ENCODE measurements at places on chromosomes 5 and 9.
A peak's percentile ranks its signal among the peaks of the same experiment; 100 is the strongest.

DNA sequence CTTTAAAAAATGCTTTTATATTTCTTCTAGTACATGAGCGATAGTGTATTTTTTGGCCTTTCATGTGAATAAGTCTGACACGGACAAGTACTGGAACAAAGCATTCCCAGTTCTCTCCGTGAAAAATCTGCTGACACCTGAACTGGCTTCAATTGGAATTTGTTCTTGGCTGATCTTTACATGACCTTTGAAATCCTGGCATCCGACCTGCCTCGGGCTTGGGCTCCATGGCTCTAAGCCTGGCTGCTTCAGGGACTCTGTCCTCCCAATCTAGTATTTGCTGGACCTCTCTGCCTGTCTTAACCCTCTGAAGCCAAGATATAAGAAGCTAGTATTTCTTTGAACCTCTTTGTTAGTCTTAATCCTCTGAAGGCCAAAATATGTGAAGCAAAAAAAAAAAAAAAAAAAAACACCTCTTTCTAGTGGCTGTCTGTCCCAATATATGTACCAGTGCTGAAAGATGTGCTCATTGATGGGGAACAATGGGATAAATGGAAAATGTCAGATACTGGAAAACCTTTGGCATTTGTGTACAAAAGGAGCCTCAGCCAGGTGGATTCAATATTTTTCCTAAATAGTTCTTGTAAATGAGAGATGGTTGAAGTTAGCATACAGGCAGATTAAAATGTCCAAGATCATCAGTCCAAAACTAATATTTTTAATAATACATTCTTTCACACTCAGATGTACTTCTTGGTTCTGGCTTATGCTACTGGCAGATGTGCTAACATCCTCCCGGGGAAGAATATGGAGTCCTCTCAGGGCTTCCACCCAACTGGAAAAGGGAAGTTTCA, 470.6 kb downstream of the TUSC1 start:
- DNase-seq, result peak; percentile 5

DNA sequence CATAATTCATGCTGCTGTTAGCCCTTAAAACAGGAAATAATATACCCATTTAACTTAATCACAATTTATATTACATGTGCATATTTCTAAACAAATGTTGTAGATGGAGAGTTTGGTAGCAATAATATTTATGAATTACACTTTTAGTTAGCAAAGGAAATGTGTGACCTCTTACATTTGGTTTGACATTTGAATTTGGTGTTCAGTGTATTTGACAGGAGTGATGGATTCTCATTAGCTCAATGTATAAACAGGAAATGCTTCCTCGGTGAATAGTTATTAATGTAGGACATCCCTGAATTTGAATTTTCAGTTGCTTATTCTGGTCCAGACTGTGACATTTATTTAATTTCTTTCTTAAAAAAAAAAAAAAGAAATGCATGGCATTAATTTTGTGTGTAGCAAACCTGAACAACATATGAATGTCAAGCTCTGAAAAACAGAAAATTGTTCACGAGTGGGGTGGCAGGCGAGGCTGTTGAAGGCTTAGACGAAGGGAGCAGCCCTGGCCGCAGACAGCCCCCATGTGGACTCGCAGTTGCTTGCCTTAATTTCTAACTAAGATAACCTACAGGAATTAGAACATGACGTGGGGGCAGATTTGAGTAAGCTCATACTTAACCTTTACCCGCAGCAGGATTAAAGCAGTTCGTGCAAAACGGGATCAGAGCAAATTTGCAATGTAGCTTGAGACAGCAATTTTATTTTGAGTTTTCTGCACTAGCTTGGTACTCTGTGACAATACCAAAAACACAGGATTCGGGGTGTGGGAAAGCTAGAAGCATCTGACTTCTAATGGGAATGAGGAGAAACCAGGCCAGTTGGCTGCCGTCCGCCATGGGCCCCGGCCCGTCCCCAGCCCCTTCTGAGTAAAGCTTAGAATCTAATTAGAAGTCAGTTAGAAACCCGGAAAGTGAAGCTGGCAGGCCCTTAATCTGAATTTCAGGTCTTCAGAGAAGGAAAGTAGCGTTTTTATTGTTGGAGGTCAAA, 134.3 kb downstream of the MACROH2A1 start:
- no peak for DNase-seq

DNA sequence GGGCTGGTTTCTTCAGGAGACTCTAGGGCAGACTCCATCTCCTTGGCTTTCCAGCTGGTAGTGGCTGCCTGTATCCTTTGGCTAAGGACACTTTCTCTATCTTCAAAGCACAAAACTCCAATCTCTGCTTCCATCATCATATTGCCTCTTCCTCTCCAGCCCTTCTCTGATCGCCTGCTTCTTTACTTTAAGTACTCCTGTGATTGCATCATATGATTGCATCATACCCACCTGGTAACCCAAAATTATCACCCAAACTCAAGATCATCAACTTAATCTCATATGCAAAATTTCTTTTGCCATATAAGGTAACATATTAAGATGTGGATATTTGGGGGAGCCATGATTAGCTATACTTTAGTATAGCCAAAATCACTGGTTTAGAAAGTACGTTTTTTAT, 1092.6 kb upstream of the CDH6 start:
- DNase-seq, result no peak

- peak; percentile 82 for DNase-seq
These were observed 62.3 kb downstream of the CXXC5 start for GRCh38 chr5:139710319-139711066.

- DNase-seq, result no peak
These were observed 64.5 kb downstream of the C9orf152 start for GRCh38 chr9:110143485-110143884.

GRCh38 chr5:157222506-157223230, 42.0 kb downstream of the ITK start:
- DNase-seq, result no peak

GRCh38 chr5:100647461-100648230, 112.5 kb downstream of the FAM174A start:
- no peak for DNase-seq

GRCh38 chr5:178216088-178216534, 11.8 kb downstream of the HNRNPAB start:
- no peak for DNase-seq

- DNase-seq, result no peak
These were observed 7.6 kb downstream of the RNF38 start for GRCh38 chr9:36392489-36392888.

DNA sequence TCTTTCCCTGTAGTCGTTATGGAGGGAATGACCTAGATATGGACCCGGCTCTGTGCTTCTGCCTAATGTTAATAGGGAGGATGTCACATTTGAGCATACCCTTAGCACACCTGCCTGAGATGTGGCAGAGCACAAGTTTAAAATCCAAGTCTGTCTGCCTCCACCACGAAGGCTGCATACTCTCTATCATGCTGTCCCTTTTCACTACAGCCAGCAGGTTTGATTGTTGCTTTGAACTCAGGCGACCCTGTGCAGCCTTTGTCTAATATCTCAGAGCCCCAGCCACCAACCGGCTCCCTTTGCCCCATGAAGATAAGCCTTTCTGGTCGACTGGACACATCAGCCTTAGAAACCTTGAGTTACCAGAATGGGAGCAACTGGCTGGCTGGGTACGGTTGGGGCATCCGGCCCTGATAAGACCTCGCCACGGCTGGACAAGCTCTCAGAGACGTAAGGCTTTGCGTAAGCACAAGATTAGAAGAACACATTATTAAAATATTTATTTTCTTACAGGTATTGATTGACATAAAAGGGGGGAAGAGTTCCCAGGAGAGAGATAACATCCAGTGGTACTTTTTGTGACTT, 222.0 kb upstream of the TRIM32 start:
- DNase-seq, result no peak

DNA sequence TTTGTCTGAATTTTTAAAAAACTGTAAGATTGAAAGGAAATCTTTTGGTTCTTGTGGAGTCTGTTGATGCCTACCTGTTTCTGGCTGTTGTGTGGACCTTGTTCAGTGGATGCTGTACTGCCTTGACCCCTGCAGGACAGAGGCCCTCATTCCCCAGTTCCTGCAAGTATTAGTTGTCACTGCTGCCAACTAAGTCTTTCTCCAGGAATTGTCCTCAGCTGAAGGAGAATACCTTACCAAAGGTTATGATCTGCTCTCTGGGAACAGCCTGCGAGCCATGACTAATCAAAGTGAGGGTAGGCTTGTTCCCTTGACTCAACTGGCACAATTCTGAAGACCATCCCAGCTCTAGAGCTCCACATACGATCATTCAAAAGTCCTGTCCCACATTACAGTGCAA, 145.3 kb upstream of the FST start:
- DNase-seq, result no peak

- no peak for DNase-seq
These were observed 480 bp upstream of the CCDC69 start for GRCh38 chr5:151224372-151224771.

DNA sequence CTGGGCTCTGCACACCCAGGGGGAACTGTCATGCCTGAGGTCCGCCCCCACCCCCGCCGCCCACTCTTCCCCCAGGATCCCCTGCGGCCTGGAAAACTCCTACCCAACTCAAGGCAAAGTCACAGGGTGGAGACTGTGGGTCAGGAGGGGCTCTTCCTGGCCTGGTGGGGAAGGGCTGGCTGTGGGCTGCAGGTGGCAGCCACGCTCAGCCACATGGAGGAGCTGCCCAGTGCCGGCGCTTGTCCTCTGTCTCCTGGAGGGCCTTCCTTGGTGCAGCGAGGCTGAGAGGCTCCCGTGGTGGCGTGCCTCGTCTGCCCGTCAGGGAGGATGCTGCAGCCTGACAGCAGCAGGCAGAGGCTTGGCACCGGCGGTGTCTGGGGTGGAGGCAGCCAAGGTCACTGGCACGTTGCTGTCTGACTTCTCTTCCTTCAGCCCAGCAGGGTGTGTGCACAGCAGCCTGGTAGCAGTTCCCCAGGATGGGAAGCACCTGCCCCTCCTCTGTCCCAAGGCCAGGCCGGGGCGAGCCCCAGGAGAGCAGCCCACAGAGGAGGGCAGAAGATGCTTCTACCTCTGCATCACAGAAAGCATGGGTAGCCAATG, 78.1 kb downstream of the ADAMTS2 start:
- DNase-seq, result no peak

DNA sequence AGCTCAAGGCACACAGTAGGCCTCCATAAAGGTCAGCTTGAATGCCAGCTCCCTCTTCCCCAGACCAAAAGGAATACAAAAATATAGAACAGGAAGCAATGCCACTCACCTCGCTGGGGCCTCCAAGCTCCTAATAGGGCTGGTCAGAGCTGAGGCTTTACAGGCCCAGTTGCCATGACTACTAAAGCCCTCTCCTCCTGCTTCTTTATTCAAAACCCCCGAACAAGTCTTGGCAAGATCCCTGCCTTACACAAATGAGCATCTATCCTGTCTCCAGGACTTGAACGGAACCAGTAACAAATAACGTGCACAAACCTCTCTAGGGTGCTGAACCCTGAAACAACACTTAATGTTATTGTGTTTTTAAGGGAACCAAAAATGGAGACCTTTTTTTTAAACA, 136.3 kb downstream of the SIL1 start:
- peak; percentile 39 for DNase-seq

DNA sequence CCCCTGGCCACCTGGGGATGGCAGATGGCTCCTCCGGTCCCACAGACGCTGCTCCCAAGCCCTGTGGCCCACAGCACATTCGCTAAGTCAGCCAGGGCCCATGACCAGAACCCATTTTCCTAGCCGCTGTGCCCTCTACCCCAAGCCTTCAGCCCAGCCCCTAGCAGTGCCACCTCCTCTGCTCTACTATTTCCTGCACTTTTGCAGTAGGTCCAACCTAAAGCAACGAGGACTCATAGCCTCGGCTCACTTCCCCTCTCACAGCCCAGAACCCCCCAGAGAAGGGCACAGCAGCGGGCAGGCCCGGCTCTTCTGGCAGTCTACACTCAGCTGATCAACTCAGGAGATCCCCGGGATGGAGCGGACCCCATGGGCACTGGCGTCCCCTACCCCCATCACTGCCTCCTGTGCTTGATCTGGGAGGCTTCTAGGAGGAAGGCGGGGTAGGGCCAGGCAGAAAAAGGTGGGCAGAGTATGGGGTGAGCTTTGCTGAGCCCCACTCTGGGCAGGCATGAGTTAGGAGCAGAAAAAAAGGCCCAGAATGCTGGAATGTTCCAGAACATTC, 111.2 kb downstream of the ZNF354C start:
- no peak for DNase-seq

DNA sequence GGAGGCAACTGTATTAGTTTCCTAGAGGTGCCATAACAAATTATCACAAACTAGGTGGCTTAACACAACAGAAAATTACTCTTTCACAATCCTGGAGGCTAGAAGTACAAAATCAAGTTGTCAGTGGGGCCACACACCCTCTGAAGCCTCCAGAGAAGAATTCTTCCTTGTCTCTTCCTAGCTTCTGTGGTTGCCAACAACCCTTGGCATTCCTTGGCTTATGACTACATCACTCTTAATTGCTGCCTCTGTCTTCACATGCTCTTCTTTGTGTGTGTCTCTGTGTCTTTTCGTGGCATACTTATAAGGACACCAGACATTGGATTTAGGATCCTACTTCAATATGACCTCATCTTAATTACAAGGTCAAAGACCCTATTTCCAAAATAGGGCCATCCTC, 327.5 kb downstream of the CHSY3 start:
- no peak for DNase-seq
